ENCODE measurements at places on chromosomes 12 and 14.
A peak's percentile ranks its signal among the peaks of the same experiment; 100 is the strongest.

DNA sequence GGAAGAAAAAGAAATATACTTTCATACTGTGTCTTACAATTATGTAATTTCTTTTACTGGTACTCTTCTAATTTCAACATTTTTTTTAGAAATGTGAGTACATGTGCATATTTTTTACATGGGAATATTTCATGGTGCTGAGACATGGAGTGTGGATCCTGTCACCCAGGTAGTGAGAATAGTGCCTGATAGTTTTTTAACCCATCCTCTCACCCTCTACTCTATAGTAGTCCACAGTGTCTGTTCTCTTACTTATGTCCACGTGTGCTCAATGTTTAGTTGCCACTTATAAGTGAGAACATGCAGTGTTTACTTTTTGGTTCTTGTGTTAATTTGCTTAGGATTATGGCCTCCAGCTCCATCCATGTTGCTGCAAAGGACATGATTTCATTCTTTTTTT is 548.8 kb downstream of the AACS start:
- no peak for DNase-seq

DNA sequence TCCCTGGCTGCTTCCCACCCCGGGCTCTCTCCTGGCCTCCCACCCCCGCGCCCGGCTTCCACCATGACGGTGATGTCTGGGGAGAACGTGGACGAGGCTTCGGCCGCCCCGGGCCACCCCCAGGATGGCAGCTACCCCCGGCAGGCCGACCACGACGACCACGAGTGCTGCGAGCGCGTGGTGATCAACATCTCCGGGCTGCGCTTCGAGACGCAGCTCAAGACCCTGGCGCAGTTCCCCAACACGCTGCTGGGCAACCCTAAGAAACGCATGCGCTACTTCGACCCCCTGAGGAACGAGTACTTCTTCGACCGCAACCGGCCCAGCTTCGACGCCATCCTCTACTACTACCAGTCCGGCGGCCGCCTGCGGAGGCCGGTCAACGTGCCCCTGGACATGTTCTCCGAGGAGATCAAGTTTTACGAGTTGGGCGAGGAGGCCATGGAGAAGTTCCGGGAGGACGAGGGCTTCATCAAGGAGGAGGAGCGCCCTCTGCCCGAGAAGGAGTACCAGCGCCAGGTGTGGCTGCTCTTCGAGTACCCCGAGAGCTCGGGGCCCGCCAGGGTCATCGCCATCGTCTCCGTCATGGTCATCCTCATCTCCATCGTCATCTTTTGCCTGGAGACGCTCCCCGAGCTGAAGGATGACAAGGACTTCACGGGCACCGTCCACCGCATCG is 1.8 kb downstream of the KCNA1 start:
- no peak for DNase-seq

GRCh38 chr14:61488417-61489401 is 167.3 kb downstream of the PRKCH start:
- peak; percentile 17 for DNase-seq

- no peak for DNase-seq
Observed at GRCh38 chr14:79016828-79017505, 846.8 kb downstream of the NRXN3 start.

DNA sequence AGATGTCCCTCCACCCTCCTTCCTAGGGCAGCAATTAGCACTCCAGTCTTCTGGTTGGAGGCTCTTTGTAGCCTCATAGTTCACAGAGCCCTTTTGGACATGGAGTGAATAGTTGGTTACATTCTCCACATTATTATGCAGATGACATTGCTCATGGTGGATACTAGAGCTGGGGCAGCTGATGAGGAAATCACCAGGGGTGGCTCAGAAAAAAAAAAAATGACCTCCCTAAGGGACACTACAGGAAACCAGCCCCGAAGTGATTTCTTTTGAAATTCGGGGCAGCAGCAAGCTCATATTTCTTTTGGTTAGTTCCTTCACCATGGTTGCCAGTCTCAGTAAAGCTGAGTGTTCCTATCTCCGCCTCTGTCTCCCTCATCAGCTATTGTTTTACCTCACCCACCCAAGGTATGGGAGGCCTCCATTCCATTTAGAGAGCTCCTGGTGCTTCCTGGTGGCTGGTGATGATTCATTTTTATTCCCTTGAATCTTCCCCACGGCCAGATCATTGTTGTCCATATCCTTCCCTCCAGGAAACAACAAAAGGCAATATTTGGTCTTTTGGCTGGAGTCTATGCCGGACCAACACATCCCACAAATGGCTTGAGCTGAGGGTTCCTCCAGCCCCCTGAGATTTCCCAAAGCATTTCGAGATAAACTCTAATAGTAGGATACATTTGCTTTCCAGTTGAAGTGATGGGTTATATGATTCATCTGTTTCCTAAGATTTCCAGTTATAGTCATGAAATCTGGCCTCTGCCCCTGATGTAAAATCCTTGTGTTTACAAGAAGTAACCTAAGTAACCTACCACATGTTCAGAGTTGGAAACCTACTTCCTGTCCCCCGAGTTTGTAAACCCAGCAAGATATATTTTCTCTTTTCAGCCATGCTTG is 56.2 kb upstream of the NID2 start:
- no peak for DNase-seq

DNA sequence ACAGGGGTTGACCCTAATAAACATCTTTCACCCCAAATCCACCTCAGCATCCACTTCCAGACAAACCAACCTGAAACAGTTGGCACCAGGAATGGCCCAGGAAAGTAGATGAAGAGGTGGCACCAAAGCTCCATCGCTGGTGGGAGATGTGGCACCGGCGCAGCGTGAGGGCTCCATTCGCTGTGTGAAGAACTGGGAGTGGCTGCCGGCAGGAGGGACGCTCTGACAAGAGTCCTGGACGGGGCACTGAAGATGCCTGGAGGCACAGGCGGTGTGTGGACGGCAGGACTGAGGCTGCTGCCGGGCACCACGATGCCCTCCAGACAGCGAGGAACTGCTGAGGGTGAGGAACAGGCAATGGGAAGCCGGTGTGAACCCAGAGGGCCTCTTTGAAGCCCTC is 29.3 kb downstream of the DIO3 start:
- no peak for DNase-seq

- peak; percentile 15 for DNase-seq
Observed at GRCh38 chr12:106582641-106583230, at the start of gene RFX4. TSS of gene RFX4 (plus strand) at chr12:106583004. CDS start at chr12:106583321, 317 bp downstream.

- DNase-seq = no peak
Observed at GRCh38 chr14:64221391-64222003, 72.7 kb downstream of the ESR2 start.

GRCh38 chr12:106978035-106978800 is 8.7 kb downstream of the MTERF2 start:
- no peak for DNase-seq

DNA sequence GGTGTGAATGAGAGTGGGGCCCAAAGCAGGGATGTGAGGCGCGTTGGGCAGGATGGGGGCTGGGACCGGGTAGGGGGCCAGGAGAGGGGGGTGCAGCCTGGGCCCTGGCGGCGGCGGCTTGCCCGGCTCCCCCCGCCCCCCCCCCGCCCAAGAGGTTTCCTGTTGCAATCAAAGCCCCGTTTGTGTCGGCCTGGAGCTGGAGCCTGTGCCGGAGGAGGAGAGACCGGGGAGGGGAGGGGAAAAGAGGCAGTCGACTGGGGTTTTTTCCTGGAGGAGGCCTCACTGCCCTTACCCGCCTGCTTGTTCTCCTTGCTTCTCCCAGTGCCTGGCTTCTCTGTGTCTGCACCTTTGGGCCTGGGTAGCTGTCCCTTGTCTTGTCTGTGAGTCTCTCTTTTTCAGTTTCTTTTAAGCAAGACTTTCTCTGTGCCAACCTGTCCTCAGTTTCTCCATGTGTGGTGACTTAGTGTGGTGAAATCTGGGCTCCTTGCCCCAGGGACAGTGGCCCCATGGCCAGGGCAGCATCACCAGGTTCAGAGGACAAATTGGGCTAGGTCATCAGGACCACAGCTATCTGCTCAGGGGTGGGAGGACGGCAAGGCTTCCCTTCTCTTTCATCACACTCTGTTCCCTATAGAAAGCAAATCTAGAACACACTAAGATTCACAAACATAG is 8.5 kb downstream of the RARG start:
- no peak for DNase-seq

- DNase-seq = no peak
Observed at GRCh38 chr14:58901826-58902225, 264.1 kb downstream of the DACT1 start.

GRCh38 chr12:26112703-26113147 is 12.1 kb downstream of the BHLHE41 start:
- DNase-seq = no peak

DNA sequence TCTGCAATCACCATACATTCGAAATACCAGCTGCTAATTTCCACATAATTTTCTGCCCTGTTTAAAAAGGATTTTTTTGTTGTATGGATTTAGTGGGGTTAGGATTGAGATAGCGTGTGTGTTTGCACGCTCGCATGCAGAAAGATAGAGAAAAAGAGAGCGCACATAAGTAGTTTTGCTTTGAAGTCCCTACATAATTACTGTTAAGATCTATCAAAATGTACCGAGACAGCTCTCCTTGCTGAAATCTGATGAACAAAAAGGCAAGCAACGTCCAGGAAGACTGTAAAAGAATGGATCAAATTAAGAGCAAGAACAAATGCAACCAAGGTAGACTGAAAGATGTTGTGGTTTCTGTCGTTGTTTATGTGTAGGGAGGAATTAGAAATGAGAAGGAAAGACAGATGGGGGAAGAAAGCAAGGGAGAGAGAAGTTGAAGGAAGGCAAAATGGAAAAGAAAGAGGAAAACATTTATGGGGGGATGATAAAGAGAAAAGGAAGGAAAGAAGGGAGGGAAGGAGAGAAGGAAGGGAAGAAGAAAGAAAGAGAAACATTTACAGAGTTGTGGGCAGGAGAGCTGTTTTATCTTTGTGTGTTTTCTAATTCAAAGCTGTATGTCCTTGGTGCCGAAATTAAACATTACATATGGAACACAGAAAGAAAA is 522.3 kb downstream of the MED13L start:
- no peak for DNase-seq

DNA sequence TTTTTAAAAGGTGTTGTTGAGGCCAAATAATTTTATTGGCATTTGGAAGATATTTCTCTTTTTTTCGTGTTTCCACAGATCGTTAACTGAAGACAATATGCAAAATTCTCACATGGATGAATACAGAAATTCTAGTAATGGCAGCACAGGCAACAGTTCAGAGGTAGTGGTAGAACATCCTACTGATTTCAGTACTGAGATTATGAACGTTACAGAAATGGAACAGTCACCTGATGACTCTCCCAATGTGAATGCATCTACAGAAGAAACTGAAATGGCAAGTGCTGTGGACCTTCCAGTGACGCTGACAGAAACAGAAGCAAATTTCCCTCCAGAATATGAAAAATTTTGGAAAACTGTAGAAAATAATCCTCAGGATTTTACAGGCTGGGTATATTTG is 11.2 kb downstream of the PRPF39 start:
- DNase-seq = no peak

GRCh38 chr12:6266541-6266966 is 43.9 kb upstream of the PLEKHG6 start:
- no peak for DNase-seq

DNA sequence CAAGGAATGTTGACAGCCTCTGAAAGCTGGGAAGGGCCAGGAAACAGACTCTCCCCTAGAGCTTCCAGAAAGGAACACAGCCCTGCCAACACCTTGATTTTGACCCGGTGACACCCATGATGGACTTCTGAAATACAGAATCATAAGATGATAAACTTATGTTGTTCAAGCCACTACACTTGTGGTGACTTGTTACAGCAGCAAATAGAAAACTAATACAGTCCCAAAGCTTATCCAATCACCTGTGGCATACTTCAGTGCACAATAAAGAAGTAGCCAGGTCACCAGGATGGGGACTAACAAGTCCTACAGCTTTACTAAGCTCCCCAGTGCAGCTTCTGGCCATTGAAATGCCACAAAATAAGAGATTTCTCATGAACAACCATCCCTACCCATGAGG is 5.4 kb downstream of the STON2 start:
- no peak for DNase-seq

GRCh38 chr12:114006482-114007425 is 40.6 kb upstream of the RBM19 start:
- DNase-seq = no peak

DNA sequence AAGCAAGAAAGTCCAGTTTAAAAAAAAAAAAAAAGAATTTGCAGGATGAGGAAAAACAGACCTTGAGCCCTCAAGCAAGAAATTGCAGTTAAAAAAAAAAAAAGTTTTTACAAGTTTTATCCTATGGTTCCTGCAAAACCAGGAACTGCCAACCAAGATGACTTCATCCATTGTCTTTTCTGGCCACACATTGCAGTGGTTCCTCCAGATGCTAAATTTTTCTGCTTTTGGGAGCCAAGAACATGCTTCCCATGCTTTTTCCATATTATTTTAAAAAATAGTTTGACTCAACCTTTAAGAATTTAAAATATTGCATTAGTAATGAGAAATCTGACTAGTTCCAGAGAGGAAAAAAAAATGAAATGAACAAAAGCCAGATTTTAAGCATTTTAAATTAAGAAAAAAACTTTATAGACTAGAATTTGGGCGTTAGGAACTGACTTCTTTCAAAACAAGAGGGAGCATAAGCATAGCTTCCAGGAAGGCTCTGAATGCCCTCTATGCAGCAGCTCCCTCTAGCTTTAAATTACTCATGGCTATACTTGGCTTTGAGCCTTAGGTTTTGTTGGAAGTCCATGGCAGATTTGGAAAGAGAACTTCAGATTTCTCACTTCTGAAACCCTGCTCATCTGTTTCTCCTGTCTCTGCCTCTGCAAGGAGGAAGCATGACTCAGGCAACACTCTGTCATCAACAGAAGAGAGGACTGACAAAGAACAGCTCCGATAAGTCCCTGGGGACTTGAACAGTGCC is 124.5 kb downstream of the GPR65 start:
- DNase-seq = peak; percentile 1

- DNase-seq = no peak
Observed at GRCh38 chr12:8519171-8519570, 5.9 kb downstream of the CLEC4D start.

GRCh38 chr12:55642267-55642666 is 5.6 kb downstream of the OR10P1 start:
- DNase-seq = no peak

- no peak for DNase-seq
Observed at GRCh38 chr12:106141452-106141851, 2.7 kb upstream of the NUAK1 start.

- no peak for DNase-seq
Observed at GRCh38 chr12:119440803-119441360, 106.4 kb downstream of the CCDC60 start.

- peak; percentile 38 for DNase-seq
Observed at GRCh38 chr14:50970886-50971781, 26.9 kb upstream of the PYGL start.

- no peak for DNase-seq
Observed at GRCh38 chr12:32486158-32486557, 86.8 kb downstream of the FGD4 start.

GRCh38 chr14:73637830-73638229 is 7.0 kb upstream of the DNAL1 start:
- DNase-seq = no peak

GRCh38 chr12:21690704-21691368 is 33.2 kb upstream of the LDHB start:
- no peak for DNase-seq
